ENCODE measurements at places on chromosomes 3 and 15.
A peak's percentile ranks its signal among the peaks of the same experiment; 100 is the strongest.

DNA sequence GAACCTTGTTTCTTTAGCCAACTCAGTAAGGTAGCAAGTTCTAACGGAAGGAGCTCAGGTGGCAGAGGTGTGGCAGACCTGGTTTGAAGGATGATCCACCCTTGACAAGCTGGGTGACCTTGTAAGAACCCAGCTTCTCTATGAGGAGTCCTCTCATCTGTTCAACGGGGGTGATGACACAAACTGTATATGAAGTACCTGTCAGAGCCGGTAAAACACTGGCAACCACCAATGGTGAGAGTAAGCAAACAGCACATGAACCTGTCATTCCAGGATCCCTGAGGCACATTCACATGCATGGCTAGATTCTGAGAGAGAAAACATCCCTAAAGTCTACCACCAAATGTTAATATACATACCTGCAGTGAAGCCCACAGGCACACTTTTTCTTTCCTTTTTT is 2.4 kb downstream of the SCAP start:
- DNase-seq: no peak

DNA sequence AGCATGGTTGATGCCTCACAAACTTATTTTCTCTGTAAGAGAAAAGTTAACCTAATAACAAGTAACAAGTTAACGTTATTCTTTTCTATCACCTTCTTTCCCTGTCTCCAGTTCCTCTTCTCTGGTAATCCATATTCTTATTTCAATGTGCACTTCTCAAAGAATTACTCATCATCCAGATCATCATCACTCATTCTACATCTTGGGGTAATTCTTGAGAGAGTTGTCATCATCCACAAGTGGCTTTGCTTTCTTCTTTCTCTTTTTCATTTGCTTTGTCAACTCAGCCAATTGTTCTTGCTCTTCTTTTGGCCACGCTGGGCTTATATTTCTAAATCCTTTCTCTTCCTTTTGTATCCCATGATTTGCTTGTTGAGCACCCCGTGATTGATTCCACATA is 20.8 kb upstream of the RNF111 start:
- no peak for DNase-seq

DNA sequence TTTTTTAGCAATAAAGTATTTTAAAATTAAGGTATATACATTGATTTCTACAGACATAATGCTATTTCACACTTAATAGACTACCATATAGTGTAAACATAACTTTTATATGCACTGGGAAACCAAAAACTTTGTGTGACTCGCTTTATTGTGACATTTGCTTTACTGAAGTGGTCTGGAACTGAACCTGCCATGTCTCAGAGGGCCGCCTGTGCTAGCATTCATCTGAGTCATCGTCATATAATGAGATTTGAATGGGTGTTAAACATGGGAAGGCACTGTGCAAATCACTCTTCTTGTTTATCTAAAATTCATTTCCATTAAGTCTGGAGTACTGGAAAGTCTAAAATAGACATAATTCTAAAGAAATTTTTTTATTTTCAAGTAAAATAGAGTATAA is 12.9 kb downstream of the EIF2AK4 start:
- DNase-seq: no peak

GRCh38 chr3:196569003-196569516 is 600 bp downstream of the FBXO45 start:
- peak; percentile 63 for DNase-seq

GRCh38 chr3:144109944-144110343 is 138.3 kb downstream of the DIPK2A start:
- no peak for DNase-seq

GRCh38 chr3:159538507-159538906 is 450.1 kb upstream of the IL12A start:
- DNase-seq: no peak

DNA sequence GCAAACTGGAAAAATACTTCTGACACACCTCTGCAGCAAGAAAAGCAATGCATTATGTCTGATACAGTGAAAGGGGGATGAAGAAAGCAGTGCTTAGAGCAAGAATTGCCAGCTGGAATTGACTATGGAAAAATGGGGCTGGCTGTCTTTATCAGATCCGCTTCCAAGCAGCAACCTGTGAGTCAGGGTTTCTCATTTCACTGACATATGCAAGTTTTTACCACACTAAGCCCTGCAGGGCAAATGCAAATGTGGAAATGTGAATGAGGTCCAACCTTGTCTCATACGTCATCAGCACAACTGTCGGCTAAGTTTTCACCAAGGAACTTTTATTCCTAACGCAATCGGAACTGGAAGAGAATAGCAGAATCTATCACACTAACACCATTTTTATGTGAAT is 172.5 kb upstream of the GADL1 start:
- peak; percentile 88 for DNase-seq

DNA sequence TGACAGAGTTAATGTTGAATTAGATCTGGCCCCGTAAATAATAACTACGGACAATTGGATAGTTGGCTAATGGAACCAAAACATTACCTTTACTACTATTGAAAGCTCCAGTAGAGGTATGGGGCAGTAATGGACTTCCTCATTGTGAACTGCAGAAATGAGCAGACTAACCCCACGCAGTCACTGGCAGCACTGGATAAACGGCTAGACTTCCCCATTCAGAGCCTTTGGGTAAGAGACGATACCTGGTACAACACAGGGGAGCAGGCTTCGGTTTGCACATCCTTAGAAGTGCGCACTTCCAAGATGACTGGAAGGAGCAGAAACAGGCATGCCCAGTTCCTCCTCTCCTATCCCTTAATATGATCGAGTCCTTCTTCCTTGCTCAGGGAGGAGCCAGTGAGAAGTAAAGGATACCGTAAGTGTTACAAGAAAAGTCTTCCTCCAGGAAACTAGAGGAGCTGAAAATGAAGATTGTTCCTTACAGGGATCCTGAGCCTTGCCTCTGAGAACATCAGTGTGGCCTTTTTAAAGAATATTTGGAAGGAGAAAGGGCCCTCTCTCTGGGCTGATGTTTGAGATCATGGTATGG is 100.5 kb upstream of the NECTIN3 start:
- no peak for DNase-seq
